ENCODE measurements at places on chromosomes 11 and 22.

GRCh38 chr11:116703421-116703820 lies 69.4 kb downstream of the BUD13 start:
- DNase-seq, result no peak

DNA sequence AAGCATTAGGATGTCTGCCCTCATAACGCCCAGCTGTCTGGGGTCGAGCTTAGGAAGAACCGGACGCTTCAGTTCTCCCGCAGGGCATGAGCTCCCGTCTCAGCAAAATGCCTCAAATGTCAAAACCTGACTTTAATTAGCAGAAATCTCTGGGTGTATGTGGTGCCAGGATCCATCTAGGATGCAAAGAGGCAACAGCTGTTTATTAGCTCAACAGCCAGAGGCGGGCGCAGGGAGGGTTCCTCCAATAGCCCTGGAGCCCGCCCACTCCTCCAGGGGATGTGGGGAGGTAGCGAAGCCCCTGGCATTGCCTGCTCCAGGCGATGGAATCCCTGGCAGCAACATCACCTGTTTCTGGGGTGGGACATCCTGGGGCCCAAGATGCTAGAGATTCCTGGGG lies 39.4 kb upstream of the RTL6 start:
- DNase-seq, result no peak

DNA sequence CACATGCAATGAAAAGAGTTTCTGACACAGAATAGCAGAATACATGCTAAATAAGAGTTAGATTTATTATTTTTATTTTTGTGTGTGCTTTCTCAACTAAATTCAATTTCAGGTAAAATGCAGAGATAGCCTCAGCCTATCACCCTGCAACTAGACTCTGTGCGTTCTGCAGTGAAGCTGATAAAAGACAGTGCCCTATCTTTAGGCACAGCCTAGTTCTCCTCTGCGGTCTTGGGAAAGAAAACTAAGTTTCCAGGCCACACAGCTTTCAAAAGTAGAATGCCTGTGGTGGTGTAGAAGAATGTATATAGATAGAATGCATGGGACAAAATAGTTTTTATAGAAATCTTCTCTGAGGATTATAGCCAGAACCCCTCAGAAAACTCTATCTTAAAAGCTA lies 12.0 kb upstream of the MMP1 start:
- DNase-seq, result no peak

DNA sequence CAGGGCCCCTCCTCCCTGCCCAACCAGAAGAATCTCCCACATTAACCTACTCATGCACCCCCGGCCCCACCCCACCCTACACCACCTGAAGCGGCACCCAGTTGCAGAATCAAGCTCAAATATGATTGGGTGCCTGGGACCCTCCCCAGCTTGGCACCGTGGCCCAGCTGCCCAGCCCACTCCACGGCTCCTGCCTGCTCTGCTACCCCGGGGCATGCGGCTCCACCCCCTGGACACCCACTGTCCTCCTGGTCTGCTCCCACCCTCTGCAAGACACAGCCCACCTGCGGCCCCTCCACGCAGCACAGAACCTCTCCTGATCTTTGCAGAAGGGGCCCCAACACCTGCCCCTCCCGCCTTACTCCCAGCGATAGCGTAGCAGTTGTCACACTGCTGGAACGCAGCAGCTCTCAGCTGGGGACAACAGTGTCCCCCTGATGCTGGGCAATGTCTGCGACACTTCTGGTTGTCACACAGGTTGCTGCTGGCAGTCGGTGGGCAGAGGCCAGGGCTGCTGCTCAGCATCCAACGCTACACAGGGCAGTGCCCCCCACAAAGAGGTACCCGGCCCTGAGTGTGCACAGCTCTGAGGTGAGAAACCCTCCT lies 32.0 kb upstream of the TESMIN start:
- DNase-seq, result no peak

GRCh38 chr11:19672586-19673206 lies 39.9 kb upstream of the NAV2 start:
- DNase-seq, result no peak
